ENCODE measurements at places on chromosomes 5 and 9. TPM values are rescaled to one million over a fixed set of nuclear protein-coding genes. Genes with fewer than 3 reads are reported as not detected.

The SH3GL2 gene
- not detected for total RNA-seq

The AUH gene
- 13.3 TPM for total RNA-seq

The PCDHGA9 gene
- 1.6 TPM for total RNA-seq

The IL7R gene
- 3.2 TPM for total RNA-seq

The ARSB gene
- total RNA-seq, result 10.3 TPM

The SUSD3 gene
- total RNA-seq, result 0.09 TPM

The ZBTB26 gene
- total RNA-seq, result 3.7 TPM

The TRIM23 gene
- 18.4 TPM for total RNA-seq

The GPX3 gene
- 3.8 TPM for total RNA-seq

The GPR151 gene
- total RNA-seq, result not detected
